ENCODE measurements at places on chromosomes 3 and 15.

GRCh38 chr3:169594402-169594801, 69.1 kb downstream of the MECOM start:
- DNase-seq, result no peak

- peak; percentile 41 for DNase-seq
Measured at GRCh38 chr3:124467980-124468902, 262.0 kb upstream of the UMPS start.

DNA sequence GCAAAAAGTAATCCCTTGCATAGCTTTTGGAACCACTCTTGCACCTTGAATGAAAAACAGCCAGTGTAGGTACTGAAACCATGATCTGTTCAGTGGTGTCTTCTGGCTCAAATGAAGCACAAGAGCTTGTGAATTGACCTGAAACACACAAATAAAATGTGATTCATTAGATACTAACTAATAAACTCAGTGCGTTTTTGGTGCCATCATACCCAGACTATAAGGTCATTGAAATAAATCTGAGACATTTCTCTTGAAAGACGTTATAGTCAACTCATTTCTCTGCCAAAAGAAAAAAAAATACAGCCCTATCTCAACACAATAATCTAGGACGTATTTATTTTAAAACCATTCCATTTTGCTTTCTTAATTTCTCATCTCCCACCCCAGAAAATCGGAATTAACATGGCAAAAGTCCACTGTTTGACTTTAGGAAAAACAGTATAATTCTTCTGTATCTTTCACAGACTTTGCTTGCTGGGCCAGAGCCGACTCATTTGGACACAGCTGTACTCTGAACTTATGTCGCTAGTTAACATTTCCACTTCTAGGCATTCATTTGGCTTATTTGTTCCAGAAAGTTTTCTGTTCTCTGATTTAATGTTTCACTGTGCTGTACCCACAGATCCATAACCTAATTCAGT, 284.9 kb upstream of the TBL1XR1 start:
- DNase-seq, result no peak

GRCh38 chr15:99526176-99526575, 39.6 kb upstream of the MEF2A start:
- DNase-seq, result no peak

GRCh38 chr15:25572191-25572590, 133.4 kb upstream of the UBE3A start:
- no peak for DNase-seq

DNA sequence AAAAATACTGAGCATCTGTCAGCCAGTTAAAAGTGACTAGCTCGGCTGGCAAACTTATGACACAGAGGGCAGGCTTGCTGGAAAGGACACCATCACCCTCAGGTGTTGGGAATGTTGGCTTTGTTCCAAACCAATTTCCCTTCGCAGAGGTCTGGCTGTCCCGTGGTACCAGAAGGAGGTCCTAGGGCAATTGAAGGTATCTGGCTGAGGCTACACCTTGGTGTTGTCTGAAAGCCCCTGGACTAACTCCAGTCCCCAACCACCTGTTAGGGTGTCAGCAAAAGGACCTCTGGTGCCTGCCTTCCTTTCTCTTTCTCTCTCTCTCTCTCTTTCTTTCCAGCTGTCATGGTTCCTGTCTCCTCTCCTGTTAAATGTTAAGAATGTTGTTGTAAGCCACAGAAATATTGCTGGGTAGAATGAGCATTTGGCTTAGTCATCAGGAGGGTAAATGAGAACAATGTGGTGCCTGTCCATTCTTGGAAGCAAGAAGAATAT, 12.5 kb downstream of the PRR20G start:
- DNase-seq, result peak; percentile 45

- no peak for DNase-seq
Measured at GRCh38 chr3:109070211-109070610, 47.7 kb downstream of the MORC1 start.

DNA sequence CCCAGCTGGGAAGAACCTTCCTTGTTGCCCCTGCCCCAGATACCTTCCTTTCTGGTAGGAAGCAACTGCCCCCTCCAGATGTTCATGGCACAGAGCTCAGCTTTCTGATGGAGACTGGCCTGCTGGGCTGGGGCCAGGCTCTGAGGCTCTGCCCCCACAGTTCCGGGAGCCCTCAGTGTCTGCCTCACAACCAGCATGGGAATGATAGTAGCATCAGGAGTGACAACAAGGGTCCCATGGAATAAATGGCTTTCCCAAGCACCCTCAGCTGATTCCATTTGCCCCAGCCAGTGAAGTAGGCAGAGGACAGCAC, 65.6 kb upstream of the IQSEC1 start:
- no peak for DNase-seq

DNA sequence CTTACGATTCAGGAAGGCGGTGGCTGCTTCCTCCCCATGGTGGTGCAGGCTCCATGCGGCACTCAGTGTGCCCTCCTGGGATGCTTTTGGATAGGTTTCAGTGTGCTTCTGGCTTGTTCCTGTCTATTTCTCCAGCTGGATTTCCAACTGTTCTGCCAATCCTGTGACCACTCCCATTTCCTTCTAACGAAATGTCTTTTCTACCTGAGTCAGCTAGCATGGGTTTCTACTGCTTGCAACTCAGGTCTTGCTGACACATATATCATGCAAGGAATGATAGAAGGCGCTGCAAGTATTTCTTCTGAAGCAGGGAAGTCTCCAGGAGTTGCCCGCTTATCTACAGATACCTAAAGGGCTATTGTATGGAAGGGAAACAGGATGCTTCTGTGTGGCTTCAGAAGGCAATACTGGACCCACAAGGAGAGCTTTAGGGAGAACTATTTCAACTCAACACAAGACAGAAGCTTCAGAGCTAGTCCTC, 244.4 kb downstream of the OPA1 start:
- no peak for DNase-seq
